ENCODE measurements at places on chromosomes 16 and 17.

DNA sequence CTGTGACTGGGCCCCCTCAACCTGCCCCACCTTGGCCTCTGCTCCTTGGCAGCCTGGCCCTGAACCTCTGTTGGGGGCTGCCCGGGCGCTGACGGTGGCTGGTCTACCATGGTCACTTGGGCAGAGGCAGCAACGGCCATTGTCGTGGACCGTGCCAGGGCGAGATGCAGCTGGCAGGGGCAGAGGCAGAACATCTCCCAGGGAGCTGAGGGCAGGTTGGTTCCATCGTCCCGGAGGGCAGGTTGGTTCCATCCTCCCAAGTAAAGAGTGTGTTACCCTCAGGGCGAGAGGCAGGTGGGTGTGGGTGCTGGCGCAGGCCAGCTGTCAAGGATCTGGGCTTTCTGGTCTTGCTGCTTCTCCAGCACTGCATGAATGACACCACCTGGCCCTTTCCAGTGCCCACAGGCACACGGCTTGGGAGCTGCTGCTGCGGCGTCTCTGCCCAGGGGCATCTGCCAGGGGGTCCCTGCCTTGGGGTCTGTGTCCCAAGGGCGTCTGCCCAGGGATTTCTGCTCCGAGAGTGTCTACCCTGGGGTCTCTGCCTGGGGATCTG is 12.0 kb downstream of the ACSF3 start:
- DNase-seq: no peak

- no peak for DNase-seq
Measured at GRCh38 chr17:27975146-27976011, 67.1 kb upstream of the NLK start.

DNA sequence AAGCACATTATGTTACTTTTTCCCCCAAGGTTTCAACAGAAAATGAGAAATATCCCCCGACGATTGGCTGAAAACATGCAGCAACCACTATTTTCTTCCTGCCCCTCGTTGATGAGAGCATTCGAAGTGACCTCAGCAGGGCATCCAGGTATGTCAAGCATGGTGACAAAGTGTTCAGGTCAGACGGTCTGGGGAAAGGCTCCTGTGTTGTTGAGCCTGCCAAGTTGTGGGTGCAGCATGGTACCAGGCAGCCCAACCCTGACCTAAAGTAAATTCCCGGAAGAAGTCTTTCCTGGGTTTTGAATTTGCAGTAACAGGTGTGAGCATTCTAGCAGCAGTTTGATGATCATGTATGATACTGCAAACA is 51.7 kb upstream of the SEC14L1 start:
- DNase-seq: no peak

DNA sequence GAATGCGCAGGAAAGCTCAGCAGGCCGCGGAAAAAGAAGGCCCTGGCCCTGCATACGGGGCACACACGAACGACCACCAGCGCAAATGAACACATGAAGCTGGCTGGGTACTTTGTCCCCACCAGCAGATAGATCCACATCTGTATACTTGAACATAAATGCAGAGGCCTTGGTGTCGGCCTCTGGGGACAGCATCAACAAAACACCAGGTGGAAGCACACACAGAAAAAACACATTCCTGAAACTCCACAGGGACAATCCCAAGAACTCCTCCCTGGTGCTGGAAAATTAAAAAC is 606 bp upstream of the ZBTB4 start:
- DNase-seq: no peak

DNA sequence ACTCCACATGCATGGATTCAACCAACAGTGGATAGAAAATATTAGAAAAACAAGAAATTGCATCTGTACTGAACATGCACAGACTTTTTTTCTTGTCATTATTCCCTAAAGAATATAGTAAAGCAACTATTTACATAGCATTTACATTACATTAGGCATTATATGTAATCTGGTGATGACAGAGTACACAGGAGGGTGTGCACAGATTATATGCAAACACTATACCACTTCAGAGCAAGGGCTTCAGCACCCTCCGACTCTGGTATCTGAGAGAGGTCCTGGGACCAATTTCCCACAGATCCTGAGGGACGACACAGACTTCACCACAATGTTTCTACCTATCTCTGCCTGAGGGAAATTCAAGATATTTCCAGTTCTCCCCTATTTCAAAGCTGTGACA is 25.3 kb upstream of the KCTD5 start:
- DNase-seq: no peak

DNA sequence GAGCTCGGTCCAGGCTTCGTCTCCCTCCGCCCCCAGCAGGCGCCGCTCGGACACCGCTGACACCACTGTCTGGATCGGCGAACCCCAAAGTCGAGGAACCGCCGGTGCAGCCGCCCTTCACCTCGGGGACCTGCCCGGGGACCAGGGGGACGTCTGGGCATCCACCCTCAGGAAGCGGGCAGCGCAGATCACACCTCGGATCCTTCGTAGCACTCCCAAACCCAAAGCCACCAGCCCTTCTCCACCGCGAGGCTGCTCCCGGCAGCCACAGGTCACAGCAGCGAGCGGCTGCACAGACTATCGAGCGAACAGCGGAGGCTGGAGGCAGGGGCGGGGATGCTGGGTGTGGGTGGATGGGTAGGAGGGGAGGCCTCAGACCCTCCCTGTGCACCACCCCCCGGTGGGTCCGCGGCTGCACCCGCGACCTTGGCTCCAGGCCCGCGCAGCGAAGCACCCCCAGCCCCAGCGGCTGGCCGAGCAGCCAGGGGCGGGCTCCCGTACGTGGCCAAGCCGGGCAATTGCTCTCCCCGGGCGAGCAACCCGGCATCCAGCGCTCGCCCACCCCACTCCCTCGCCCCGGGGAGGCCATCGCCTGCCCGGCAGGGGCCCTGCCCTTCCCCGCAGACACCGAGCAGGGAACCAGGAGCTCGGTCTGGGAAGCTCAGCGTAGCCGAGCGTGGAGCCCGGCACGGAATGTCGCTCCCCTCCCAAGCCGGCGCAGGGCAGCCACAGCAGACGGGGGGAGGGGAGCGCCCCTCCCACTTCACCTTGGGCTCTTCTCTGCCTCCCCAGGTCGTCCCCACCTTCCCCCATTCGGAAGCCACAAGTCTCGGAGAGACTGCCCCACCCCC is 1.0 kb downstream of the SDK2 start:
- DNase-seq: peak; percentile 65

GRCh38 chr16:81873206-81873605 is 94.1 kb downstream of the PLCG2 start:
- DNase-seq: no peak

DNA sequence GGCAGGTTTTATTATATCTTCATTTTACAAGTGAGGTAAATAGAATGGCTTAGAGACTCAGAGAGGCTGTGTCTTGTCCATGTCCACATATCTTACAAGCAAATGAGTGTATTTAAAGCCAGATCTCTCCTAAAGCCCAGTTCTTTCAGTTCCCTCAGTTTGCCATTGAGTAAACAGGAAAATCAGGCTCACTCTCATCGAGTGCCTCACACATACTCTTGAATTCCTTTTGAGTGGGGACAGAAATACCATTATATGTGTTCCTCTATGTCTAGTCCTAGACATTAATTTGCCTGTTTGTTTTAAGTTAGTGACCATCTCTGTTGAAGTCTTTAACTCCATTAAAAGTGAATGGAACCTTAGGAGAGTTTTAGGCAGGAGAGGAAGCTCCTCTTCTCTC is 40.1 kb downstream of the BPTF start:
- DNase-seq: no peak

GRCh38 chr17:64135000-64135399 is 5.1 kb upstream of the ERN1 start:
- no peak for DNase-seq

DNA sequence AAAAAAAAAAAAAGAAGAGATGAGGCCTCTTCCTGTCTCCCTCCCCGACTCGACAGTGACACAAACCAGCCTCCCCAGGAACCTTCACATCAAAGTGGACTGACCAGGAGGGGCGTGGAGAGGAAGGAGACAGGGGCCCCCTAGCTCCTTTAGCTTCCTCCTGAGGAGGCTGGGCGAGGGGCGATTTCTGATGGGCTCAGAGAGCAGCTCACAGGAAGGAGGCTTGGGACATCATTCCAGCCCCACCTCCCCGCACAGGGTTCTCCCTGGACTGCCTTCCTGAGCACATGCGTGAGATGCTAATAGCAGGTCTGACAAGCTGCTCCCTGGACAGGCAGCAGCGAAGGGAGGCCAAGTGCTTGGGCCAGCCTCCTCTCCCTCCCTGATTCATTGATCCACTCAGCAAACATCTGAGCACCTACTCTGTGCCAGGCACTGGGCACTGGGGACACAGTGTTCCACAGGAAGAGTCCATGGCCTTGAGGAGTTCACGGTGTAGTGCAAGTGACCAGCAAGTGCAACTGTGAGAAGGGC is 14.4 kb upstream of the DOK4 start:
- no peak for DNase-seq

DNA sequence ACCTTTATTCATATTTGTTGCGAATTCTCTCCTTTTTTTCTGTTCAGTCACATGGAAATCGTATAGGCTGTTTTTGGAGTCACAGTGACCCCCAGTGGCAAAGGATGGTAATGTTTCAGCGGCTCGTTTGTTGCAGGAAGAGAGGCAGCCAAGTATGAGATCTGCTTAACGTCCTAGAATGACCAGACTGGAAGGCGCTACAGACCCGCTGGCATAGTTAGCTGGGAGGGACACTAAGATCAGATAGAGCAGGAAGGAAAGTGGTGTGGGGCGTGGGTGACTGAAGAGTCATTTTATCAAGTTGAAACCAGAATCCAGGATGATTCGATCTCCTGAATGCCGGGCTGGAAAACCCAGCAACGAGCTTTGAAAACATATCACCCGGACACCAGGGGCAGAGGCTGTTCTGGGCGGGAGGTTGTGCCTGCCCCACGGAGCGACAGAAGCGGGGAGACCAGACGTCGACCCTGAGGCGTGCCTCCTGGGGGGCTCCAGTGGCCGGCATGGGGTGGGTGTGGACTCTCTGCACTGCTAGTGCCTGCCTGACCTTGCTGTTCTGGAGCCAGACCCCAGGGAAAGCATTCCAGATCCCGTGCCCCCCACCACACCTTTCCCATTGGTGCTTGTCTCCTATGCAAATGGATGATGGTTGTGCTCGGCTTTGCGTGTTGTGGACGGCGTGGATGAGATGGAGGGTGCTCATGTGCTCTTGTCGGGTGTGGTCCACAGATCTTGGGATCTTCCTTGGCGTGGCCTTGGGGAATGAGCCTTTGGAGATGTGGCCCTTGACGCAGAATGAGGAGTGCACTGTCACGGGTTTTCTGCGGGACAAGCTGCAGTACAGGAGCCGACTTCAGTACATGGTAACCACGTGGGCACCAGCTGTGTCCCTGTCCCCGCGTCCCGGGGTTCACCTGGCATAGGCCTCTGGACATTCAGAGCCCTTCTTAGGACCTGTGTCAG is 7.7 kb downstream of the IL34 start:
- peak; percentile 76 for DNase-seq

- no peak for DNase-seq
Measured at GRCh38 chr17:75231071-75231470, 25.6 kb downstream of the NUP85 start.

DNA sequence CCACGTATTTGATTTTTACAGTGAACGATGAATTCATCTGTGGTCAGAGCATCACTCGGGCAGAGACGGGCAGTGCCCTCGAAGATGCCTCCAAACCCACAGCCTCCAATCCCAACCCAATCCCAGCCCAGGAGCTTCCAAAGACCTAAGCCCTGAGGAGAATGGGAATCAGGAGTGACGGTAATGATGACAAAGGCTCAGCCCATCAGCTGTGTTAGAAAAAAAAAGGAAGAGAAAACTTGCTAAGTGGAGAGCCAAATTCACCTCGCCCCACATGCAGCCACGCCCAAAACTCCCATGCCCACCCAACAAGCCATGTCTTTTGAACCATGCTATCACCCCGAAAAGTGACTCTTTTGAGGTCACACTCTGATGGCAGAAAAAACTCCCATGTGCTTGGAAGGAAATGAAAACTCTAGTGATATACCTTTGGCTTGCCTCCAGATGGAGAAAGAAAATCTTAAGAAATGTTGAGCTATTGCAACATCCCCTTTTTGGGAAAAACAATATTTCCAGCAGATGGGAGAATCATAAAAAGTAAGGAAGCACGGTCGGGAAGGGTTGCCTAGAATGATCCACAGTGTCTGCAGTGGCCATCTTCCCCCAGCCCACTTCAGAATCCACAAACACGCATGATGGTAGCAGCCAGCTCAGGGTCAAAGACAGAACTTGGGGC is 37.7 kb downstream of the XYLT1 start:
- DNase-seq: no peak

DNA sequence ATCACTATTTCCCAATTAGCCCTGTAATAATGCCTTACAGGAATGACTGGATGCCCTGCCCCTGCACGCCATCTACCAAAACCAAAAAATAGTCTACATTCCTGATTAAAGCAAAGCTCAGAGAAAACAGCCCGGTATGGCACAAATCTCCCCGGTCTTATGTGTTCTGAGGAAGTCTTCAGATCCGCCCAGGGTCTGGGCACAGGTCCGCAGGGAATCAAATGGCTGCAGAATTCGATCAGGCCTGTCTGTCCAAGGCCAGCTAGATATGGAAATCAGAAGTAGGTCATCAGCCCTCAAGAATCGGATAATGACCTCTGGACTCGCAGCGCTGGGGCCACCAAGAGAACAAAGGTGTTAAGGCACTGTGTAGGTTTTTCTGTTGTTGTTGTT is 171.0 kb downstream of the ZFHX3 start:
- no peak for DNase-seq

DNA sequence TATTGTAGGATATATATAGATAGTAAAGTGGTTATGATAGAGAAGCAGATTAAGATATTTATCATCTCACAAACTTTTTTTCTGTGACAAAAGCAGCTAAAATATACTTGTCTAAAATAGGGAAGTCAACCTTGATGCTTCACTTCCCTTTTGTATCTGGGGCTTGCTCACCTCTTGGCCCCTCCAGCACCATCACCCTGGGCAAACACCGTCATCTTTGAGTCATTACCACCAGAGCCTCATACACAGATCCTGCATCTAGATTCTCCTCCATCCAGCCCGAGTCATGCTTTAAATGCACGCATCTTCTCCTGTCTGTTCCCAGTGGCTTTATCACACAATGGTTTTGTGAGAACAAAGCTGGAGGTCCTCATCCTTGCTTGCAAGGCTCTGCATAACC is 1062.7 kb upstream of the EEF2KMT start:
- DNase-seq: no peak

- no peak for DNase-seq
Measured at GRCh38 chr16:1559446-1559975, 26.0 kb downstream of the TMEM204 start.

- DNase-seq: no peak
Measured at GRCh38 chr16:49521734-49522325, 148.2 kb downstream of the C16orf78 start.

GRCh38 chr17:6997171-6997570 is 1.3 kb downstream of the ALOX12 start:
- DNase-seq: no peak

- DNase-seq: no peak
Measured at GRCh38 chr16:35188288-35189155, 1729.1 kb downstream of the TP53TG3F start.
